ENCODE measurements at places on chromosomes 12 and 14.
A peak's percentile ranks its signal among the peaks of the same experiment; 100 is the strongest.

- DNase-seq, result no peak
Measured at GRCh38 chr12:6205761-6206160, 5.6 kb downstream of the CD9 start.

DNA sequence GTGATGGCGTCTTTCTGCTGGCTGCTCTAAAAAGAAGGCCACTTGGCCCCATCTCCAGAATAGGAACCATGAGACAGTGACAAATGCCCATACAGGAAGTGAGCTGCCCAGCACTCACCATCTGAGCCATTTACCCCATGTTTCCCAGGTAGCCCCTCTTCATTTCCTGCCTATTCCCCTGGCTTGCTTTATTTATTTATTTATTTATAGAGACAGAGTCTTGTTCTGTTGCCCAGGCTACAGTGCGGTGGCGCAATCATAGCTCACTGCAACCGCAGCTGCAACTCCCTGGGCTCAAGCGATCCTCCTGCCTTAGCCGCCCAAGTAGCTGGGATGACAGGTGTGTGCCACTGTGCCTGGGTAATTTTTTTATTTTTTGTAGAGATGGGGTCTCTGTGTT lies 71.2 kb downstream of the RIN3 start:
- no peak for DNase-seq

- no peak for DNase-seq
Measured at GRCh38 chr12:31582155-31582554, 8.8 kb downstream of the DENND5B start.

DNA sequence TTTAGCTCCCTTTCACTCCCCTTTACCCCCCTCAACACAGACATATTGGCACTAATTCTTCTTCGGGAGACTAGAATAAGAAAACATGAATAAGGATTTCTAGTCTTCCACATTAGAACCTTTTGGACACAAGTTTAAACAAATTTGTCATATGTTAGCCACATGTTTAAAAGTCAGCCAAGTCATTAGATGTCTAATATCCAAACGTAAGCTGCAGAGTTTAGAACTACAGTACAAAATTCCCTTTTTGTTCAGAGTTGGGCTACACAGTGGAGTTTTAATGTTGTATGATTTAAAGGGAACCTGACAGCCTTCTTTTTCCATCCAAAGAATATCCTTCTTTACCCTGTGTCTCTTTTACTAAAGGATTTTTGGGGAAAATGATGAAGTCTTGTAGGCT lies 79.8 kb downstream of the PDE6H start:
- DNase-seq, result no peak

DNA sequence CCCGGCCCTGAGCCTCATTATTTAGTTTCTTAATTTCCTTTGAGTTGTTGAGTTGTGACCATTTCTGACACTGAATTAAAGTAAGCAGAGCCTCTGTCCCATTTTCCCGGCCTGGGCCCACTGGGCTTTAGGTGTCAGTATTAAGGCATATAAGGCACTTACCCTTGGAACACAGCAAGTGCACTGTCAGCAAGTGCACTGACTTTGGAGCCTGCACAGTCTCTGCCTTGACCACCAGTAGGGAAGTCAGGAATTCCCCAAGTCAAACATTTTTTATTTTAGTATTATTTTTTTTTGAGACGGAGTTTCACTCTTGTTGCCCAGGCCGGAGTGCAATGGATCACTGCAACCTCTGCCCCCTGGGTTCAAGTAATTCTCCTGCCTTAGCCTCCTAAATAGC lies 56.6 kb downstream of the MAX start:
- DNase-seq, result no peak

- no peak for DNase-seq
Measured at GRCh38 chr14:20400589-20400964, 12.7 kb downstream of the TEP1 start.

- no peak for DNase-seq
Measured at GRCh38 chr12:100827901-100828520, 33.4 kb downstream of the ANO4 start.

- no peak for DNase-seq
Measured at GRCh38 chr12:117850048-117850447, 118.7 kb downstream of the KSR2 start.

DNA sequence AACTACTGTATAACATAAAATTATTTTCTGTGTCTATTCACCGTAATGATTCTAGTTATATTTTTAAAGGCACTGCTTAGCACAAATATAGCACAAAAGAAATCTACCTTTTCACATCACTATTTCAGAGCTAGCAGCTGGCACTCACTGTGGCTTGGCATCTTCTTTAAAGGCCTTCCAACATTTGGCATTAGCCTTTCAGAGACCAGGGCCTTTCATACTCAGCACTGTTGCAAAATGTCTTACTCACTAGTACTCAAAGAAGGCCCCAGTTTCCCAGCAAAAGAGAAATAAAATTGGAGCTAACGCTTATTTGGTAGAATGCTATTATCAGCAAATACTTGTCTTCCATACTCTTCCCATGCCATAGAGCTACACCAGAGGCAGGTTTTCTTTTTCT lies 238.4 kb downstream of the MED13L start:
- DNase-seq, result no peak

GRCh38 chr14:73476451-73476931 lies 14.2 kb upstream of the RIOX1 start:
- DNase-seq, result no peak

DNA sequence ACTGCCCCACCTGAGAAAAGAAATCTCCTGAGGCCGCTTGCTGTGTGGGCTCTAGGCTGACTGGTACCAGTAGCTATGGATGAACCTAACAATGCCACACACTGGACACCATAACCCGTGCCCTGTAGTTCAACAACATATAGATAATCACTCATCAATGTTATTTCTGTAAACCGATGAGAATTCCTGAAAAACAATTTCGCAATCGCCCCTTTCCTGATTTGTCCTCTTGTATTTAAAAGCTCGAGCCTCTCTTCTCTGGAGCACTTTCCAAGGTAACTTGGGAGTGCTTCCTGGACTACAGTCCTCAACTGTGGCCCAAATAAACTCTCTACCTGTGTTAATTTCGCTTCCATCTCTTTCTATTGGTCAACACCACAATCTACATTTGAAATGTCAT lies 26.1 kb upstream of the PPP2R5C start:
- DNase-seq, result no peak

- DNase-seq, result no peak
Measured at GRCh38 chr12:24062642-24063245, 113.3 kb upstream of the SOX5 start.

- no peak for DNase-seq
Measured at GRCh38 chr12:19431407-19432308, 7.6 kb upstream of the AEBP2 start.

- no peak for DNase-seq
Measured at GRCh38 chr12:120363274-120363855, 5.6 kb downstream of the MSI1 start.

DNA sequence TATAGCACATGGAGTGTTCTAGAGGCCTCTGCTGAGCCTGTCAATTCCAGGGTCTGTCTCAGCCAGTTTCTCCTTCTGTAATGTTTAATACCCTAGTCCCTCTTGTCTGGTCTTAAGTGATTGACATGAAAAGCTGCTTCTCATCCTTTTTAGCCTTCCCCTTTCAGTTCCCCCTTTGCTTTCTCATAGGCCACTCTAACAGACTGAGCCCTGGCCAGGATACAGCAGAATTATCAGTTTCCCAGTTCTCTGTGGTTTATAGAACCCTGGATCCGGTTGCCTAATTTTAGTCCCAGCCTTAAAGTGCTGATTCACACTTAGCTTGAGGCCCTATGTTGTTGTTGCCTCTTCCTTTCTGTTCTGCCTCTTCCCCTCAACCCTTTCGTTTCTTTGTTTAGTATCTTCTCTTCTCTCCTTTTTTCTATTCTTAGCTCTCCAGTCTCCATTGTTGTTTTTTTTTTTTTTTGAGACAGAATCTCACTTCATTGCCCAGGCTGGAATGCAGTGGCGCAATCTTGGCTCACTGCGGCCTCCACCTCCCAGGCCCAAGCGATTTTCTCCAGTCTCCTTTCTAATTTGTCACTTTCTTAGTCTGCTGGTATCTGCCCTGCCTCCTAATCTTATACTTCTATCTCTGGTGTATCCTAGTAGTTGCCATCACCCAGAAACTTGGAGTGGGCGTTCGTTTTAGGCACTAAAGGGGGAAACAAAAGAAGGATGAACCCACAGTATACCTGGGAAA lies 2.9 kb upstream of the BIN2 start:
- peak; percentile 61 for DNase-seq

DNA sequence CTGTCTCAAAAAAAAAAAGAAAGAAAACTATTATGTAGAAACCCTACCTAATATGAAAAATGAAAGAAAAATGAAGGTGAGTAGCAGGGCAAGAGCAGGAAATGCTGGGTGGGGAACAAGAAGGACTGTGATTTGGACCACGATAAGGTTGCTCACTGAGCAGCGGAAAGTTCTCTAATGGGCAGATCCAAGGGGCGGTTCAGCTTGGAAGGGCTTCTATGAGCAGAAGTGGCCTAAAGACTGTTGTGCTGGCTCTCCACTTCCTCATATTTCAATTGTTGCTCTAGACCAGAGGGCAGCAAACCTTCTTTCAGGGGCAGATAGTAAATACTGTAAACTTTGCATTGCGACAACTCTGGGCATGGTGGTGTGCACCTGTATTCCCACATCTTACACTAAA lies 16.3 kb upstream of the NFYB start:
- no peak for DNase-seq

DNA sequence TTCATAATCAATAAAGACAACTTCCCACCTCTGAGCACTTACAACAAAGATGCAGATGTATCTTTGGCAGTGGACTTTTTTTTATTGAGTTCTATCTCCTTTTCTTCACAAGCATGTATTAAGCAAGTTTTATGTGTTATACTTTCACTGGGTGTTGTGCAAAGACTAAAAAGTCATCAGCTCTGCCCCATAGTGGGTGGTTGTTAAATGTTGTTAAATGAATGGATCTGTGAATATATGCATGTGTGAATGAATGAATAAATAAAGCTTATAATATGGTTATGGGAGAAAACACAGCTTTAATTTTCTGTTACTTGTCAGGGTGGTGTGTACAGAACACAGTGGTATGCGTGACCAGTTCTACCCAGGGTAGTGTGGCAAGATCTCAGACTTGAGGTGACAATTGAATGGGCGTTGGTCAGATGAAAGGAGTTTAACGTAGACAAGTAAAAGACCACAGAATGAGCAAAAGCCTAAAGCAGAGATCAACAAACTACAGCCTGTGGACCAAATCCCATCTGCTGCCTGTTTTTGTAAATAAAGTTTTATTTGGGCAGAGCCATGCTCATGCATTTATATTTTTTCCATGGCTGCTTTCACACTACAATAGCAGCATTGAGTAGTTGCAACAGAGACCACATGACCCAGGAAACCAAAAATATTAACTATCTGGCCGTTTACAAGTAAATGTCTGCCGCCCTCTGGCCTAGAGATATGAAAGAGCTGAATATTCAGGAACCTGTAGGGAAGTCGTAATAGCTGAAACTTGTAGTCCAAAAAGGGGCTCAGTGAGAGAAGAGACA lies 207.4 kb upstream of the EEA1 start:
- DNase-seq, result no peak

Data from right cardiac atrium (tissue), 5 donors.